ENCODE measurements at places on chromosomes 6 and 20.

DNA sequence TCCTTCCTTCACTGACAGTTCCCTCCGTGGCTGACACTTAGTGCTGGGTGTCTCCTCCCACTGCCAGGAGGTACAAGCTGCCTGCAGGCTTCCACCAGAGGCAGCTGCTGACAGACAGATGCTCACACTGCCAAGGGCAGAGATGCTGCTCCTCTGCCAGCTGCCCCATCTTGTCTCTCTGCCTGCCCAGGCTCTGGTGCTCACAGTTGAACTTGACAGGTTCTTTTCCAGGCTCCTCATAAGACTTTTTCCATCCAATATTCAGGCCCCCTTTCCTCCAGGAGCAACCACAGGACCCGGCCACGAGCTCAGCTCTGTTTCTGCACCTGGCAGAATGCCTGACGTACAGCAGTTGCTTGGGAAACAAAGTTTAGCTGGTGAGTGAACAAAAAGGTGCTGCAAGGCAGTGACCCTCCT, 79.8 kb downstream of the PSMB1 start:
- H3K4me3 ChIP-seq, result no peak overlapping the region
- no peaks in the 10 kb centered on the region for H3K4me1 ChIP-seq
- H3K27me3 ChIP-seq, result no peaks in the 10 kb centered on the region

DNA sequence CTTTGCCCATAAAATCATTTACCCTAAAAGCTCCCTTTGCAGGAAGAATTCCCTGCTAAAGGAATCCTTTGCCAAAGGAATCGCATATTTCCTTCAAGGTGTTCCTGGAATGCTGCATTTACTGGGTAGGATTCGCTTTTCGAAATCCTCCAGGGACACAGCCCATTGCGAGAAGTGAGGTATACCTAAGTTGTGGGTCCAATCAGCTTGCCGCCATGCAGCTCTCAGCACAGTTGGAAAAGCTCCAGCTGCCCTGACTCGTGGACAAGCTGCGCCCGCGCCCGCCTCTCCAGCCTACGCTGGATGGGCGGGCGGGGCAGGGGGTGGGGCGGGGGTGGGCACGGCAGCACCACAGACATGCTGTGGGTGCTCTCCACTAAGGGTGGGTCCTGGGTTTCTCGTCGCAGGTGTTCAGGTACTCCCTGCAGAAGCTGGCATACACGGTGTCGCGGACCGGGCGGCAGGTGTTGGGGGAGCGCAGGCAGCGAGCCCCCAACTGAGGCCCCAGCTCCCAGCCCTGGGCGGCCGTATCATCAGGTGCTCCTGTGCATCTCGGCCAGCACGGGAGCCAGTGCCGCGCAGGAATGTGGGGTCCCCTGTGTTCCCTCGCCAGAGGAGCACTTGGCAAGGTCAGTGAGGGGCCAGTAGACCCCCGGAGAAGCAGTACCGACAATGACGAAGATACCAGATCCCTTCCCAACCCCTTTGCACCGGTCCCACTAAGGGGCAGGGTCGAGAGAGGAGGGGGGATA, 1.4 kb downstream of the NNAT start:
- H3K4me1 ChIP-seq, result peaks cover 52% of the 10 kb centered on the region
- no peak overlapping the region for H3K4me3 ChIP-seq
- peak; percentile 89 for DNase-seq
- H3K27ac ChIP-seq, result no peak overlapping the region

GRCh38 chr6:330948-331347, 38.7 kb downstream of the DUSP22 start:
- H3K36me3 ChIP-seq, result no peaks in the 10 kb centered on the region
- no peaks in the 10 kb centered on the region for H3K4me1 ChIP-seq
- H3K27ac ChIP-seq, result no peak overlapping the region
- no peaks in the 10 kb centered on the region for H3K27me3 ChIP-seq
- H3K4me3 ChIP-seq, result no peak overlapping the region

- H3K27me3 ChIP-seq, result no peaks in the 10 kb centered on the region
- DNase-seq, result no peak
- H3K4me1 ChIP-seq, result no peaks in the 10 kb centered on the region
- H3K36me3 ChIP-seq, result no peaks in the 10 kb centered on the region
These were observed 146.2 kb downstream of the MMS22L start for GRCh38 chr6:97136626-97137358.

- H3K4me1 ChIP-seq, result no peaks in the 10 kb centered on the region
- no peak overlapping the region for H3K4me3 ChIP-seq
- H3K27ac ChIP-seq, result no peak overlapping the region
- peaks cover 6% of the 10 kb centered on the region for H3K36me3 ChIP-seq
- no peak for DNase-seq
These were observed 26.3 kb upstream of the DNAAF9 start for GRCh38 chr20:3433744-3434143.

- peaks cover 5% of the 10 kb centered on the region for H3K4me1 ChIP-seq
- H3K27ac ChIP-seq, result peak overlapping the region; percentile 86
- DNase-seq, result peak; percentile 79
- H3K4me3 ChIP-seq, result no peak overlapping the region
These were observed 58.2 kb upstream of the BCLAF1 start for GRCh38 chr6:136347847-136348246.

- no peak overlapping the region for H3K4me3 ChIP-seq
- H3K4me1 ChIP-seq, result peaks cover 11% of the 10 kb centered on the region
- H3K27me3 ChIP-seq, result no peaks in the 10 kb centered on the region
These were observed 121.4 kb downstream of the ATXN1 start for GRCh38 chr6:16639684-16640480.

DNA sequence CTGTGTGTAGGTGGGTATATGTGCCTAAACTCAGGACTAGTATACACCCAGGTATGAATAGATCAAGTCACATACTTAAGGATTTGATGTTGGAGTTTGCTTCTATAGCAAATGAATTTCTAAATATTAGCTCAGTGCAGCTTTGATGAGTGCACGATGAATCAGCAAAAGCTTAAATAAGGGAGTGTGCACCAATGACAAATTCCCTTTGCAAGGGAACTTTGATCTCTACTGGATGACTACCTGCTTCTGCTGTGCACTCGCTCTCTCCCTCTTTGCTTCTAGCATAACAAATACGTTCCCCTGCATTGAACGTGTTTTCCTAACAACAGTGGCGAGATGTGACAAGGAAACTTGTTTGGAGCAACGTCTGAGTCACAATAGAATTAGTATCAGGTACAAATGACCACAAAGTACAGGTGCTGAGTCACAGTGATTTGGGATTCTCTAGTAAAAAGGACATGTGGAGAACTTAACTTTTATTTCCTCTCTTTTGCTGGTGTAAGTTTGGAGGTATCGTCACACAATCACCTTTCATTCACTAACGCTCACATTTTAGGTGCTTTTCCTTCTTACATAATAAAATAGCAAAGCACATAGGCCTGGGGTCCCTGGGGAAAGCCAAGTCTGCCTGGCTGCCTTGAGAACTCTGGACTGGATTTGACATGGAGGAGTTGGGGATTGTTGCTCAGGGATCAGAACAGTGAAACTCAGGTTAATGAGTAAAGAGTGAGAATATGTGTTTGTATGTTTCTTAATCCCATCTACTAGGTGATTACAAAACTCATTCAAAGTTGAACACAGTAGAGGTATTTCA, 49.7 kb downstream of the KLHL31 start:
- no peaks in the 10 kb centered on the region for H3K27me3 ChIP-seq
- H3K27ac ChIP-seq, result peak overlapping the region; percentile 97
- peak; percentile 92 for DNase-seq
- no peaks in the 10 kb centered on the region for H3K36me3 ChIP-seq
- peaks cover 57% of the 10 kb centered on the region for H3K4me1 ChIP-seq

GRCh38 chr20:54083459-54083858, 13.1 kb upstream of the BCAS1 start:
- H3K4me3 ChIP-seq, result no peak overlapping the region
- DNase-seq, result no peak
- H3K27me3 ChIP-seq, result no peaks in the 10 kb centered on the region
- no peaks in the 10 kb centered on the region for H3K36me3 ChIP-seq

GRCh38 chr6:161168281-161168891, 105.5 kb downstream of the AGPAT4 start:
- H3K27ac ChIP-seq, result peak overlapping the region; percentile 74
- no peaks in the 10 kb centered on the region for H3K27me3 ChIP-seq
- peak; percentile 99 for DNase-seq
- peaks cover 30% of the 10 kb centered on the region for H3K4me1 ChIP-seq
- H3K4me3 ChIP-seq, result no peak overlapping the region

All from MCF 10A (cell line).